ENCODE measurements at places on chromosomes 4 and X. TPM values are rescaled to one million over a fixed set of nuclear protein-coding genes. Genes with fewer than 3 reads are reported as not detected.

- DNase-seq: no peak
- H3K27ac ChIP-seq: no peak overlapping the region
- no peak overlapping the region for H3K4me3 ChIP-seq
- H3K36me3 ChIP-seq: no peaks in the 10 kb centered on the region
Measured at GRCh38 chr4:76634220-76634619, 199.2 kb downstream of the SHROOM3 start.

DNA sequence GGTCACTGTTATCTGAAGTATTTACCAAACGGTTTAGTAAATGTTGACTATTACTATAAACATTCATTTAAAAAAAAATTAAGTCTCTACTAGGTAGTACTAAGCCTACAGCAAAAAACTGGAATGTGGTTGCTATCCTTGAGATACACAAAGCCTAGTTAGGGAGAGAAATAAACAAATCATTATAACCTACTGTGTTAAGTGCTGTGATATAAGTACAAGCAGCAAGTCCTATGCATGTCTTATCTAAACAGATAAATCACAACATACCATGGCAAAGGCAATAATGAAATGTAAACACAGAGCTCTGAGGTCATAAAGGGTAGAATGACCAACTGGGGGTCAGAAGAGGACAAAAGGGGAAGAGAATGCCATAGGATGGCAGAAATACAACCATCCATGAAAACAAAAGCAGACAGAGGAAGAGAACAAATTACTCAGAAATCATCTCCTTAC, 92.2 kb downstream of the RNF150 start:
- no peaks in the 10 kb centered on the region for H3K36me3 ChIP-seq
- DNase-seq: no peak
- no peak overlapping the region for H3K4me3 ChIP-seq

- no peak overlapping the region for H3K27ac ChIP-seq
- no peak overlapping the region for H3K4me3 ChIP-seq
- no peaks in the 10 kb centered on the region for H3K27me3 ChIP-seq
- DNase-seq: no peak
- H3K4me1 ChIP-seq: no peaks in the 10 kb centered on the region
Measured at GRCh38 chrX:131366407-131366806, 77.3 kb upstream of the IGSF1 start.

Gene LRIT3
- 0.41 TPM for total RNA-seq
